ENCODE measurements at places on chromosomes 2 and 18. TPM values are rescaled to one million over a fixed set of nuclear protein-coding genes. Genes with fewer than 3 reads are reported as not detected.
A peak's percentile ranks its signal among the peaks of the same experiment; 100 is the strongest.

DNA sequence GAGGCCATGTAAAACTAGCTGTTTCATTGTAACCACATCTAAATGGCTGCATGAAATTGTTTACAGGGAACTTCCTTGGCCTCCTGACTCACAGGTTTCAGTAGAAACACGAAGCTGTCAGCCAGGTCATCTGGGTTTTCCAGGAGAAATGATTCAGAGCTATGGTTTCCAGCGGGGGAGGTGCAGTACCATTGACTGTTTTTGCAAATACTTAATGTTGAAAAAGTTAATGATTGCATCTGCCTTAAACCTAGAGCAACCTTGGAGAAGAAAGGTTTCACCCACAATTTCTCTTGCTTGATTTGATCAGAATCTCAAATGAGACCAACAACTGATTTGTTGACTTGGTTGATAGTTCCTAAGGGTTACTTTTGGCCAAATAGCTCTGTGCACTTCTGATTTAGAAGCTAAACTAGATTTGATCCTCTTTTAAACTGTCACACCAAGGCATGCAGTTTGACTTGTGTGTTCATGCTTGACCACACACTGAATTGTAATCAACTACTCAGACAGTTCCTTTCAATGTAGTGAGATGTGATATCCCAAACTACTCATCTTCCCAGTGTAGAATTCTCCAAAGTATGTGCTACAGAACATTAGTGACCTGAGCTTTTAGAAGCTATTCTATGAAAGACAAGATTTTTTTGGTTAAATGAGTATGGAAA is 193.5 kb upstream of the CHST9 start:
- no peak for DNase-seq
- H3K4me3 ChIP-seq = no peak overlapping the region
- no peak overlapping the region for H3K27ac ChIP-seq
- no peaks in the 10 kb centered on the region for H3K36me3 ChIP-seq

- no peak for DNase-seq
- no peaks in the 10 kb centered on the region for H3K4me1 ChIP-seq
- H3K27me3 ChIP-seq = no peaks in the 10 kb centered on the region
- H3K27ac ChIP-seq = no peak overlapping the region
- H3K36me3 ChIP-seq = no peaks in the 10 kb centered on the region
These were observed 112.1 kb downstream of the GLI2 start for GRCh38 chr2:120847700-120848321.

DNA sequence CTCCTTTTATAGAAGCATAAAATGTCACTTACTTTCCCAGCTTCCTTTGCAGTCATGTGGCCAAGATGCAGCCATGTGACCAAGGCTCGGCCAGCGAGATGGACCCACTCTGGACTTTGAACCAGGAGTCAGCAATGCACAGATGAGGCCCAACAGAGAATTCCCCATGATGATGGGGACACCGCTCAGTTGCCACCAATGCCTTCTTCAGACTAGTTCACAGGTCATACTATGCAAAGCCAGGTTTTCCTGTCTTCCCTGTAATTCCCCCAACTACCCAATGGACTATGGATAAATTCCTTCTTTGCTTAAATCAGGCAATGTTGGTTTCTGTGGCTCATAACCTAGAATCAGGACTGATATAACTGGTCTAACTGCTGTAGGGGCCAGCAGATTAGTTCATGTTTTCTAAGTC is 22.5 kb upstream of the REL start:
- H3K4me1 ChIP-seq = no peaks in the 10 kb centered on the region
- no peaks in the 10 kb centered on the region for H3K27me3 ChIP-seq

DNA sequence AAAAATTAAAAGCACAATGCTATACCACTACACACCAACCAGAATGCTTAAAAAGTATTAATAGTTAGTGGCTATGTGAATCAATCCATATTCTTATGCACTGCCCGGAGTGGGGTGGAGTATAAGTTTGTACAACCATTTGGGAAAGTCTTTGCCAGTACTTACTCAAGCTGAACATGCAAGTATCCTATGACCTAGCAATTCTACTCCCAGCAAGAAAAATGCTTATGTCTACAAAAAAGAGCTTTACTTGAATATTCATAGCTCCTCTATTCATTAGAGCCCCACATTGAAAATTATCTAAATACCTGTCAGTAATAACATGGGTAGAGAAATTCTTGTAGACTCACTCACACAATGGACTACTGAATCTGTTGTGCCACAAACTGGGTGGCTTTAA is 21.4 kb upstream of the CNOT11 start:
- no peak overlapping the region for H3K27ac ChIP-seq
- H3K4me1 ChIP-seq = no peaks in the 10 kb centered on the region
- H3K36me3 ChIP-seq = no peaks in the 10 kb centered on the region
- DNase-seq = no peak

DNA sequence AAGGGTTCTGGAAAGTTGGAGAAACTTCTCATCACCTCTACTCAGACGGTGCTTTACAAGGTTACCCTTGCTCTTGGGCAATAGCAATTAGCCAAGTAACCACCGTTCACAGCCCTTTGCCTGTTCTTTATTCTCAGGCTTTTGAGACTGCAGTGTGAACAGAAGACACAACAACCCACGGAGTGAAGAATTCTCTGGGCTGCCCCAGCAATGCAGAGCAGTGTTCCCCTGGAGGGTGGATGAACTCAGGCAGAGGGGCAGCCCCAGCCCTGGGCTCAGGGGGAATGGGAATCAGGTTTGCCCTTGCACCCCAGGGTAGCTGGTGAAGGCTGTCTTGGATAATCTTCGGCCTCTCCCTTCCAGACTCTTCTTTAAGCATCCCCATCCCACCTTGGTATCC is 69.1 kb downstream of the MCFD2 start:
- H3K4me3 ChIP-seq = no peak overlapping the region
- H3K36me3 ChIP-seq = no peaks in the 10 kb centered on the region
- H3K4me1 ChIP-seq = peaks cover 36% of the 10 kb centered on the region
- peak overlapping the region; percentile 93 for H3K27ac ChIP-seq
- no peak for DNase-seq
- no peaks in the 10 kb centered on the region for H3K27me3 ChIP-seq

- H3K27me3 ChIP-seq = no peaks in the 10 kb centered on the region
- no peaks in the 10 kb centered on the region for H3K4me1 ChIP-seq
- no peak overlapping the region for H3K4me3 ChIP-seq
- DNase-seq = no peak
These were observed 53.8 kb upstream of the TMEM87B start for GRCh38 chr2:112001136-112001715.

DNA sequence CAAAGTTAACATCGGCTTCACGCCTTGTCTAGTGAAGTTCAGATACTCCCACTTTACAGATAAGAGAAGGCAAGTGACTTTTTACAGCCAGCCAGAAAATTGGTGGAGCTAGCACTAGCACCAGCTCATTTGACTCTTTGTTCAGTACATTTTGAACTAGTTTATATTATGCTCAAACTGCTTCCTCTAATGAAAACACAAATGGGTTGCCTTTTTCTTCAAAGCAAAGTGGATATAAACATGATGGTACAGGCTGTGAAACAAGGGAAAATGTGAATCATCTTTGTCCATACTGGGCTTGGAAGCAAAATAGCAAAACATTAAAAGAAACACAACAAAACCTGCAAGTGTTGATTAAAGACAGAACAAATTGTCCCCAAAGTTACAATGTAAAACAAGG is 99.6 kb upstream of the LHCGR start:
- no peak overlapping the region for H3K4me3 ChIP-seq
- no peak for DNase-seq
- no peak overlapping the region for H3K27ac ChIP-seq
- H3K4me1 ChIP-seq = no peaks in the 10 kb centered on the region
- H3K36me3 ChIP-seq = no peaks in the 10 kb centered on the region

- no peak overlapping the region for H3K27ac ChIP-seq
- DNase-seq = no peak
- no peaks in the 10 kb centered on the region for H3K36me3 ChIP-seq
- H3K4me3 ChIP-seq = no peak overlapping the region
- no peaks in the 10 kb centered on the region for H3K27me3 ChIP-seq
These were observed 93.4 kb upstream of the MSH2 start for GRCh38 chr2:47309472-47309951.

DNA sequence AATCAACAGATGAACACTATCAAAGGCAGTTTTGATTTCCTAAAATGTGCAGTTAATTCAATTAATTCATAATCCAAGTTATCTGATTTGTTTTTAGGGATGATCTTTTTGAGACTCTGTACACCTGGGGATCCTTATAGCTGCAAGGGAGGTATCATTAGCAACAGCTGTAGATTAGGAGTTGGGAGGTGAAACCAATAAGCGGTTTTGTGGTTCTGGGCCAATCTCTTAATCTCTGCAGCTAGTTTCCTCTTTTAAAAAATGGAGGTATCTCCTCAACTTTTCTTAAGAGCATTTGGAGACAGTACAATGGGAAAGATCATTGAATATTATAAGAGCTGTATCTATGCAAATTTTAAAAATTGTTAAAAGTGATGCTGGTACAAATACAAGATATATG is 126.0 kb downstream of the MC4R start:
- no peak for DNase-seq
- H3K4me1 ChIP-seq = no peaks in the 10 kb centered on the region
- no peak overlapping the region for H3K27ac ChIP-seq
- H3K36me3 ChIP-seq = no peaks in the 10 kb centered on the region

DNA sequence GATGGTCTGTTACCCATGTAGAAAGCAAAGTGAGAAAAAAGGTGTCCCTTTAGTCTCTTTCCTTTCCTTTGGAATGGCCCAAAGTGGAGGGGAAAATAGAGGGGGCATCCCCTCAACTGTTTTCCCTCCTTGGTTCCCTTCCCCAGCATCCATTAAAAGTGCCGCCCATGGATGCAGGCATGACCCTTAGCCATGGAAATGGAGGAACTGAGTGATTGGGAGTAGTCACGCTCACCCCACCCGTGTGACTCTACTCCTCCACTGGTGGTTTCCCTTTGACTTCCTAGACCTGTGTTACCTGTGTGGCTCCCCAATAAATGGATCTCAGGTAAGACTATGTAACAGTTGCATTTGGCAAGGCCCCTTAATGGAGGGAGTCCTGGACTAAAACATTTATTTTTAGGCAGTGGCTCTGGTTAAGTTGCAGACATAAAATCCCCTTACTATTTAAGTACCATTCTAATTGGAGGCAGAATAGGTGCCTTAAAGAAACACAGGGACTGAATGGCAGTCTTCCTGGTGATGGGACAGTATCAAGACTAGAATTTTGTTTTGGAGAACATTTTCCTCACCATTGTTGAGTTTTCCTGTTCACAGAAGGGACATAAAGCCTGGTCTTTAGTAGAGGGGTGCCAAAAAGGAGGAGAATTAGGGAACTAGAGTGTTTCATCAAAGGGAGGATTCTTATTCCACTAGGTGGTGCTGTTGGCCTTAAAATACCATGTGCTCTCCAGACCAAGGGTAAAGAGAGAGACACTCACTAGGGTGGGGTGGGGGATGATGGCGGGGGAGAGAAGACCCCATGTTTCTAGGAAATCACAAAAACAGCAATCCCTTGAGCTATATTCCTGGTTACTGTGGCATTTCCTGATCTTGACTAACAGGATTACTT is 25.7 kb upstream of the PLA2R1 start:
- H3K27me3 ChIP-seq = no peaks in the 10 kb centered on the region
- no peaks in the 10 kb centered on the region for H3K36me3 ChIP-seq
- no peak for DNase-seq
- no peak overlapping the region for H3K27ac ChIP-seq
- H3K4me3 ChIP-seq = no peak overlapping the region

GREB1L gene
- total RNA-seq = 4.1 TPM

FAM168B gene
- total RNA-seq = 101 TPM

EIF2B4 gene
- total RNA-seq = 10.6 TPM

FBLN7 gene
- 11.8 TPM for total RNA-seq

MEP1B gene
- total RNA-seq = not detected

IL36A gene
- total RNA-seq = not detected

B3GNT7 gene
- 2.0 TPM for total RNA-seq

All from uterus (tissue), 4 donors.